ENCODE measurements at places on chromosomes 5 and 9.

DNA sequence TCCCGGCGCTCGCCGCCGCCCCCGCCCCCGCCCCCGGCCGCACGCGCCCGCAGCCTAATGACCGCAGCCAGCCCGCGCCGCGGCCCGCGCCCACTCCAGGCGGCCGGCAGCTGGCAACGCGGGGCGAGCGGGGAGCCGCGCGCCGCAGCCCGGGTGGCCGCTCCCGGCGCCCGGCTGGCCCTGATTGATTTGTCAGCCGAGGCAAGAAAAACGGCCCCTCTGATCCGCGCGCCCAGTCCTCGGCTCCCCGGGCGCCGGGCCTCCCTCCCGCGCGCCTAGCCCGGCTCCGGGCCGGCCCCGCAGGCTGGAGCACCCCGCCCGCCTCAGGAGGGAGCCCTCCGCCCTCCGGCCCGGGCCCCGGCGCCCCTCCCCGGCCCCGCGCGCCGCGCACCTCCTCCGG is 11.9 kb upstream of the LHX2 start:
- DNase-seq = no peak

GRCh38 chr5:139481122-139481533 is 1.4 kb downstream of the STING1 start:
- peak; percentile 71 for DNase-seq

DNA sequence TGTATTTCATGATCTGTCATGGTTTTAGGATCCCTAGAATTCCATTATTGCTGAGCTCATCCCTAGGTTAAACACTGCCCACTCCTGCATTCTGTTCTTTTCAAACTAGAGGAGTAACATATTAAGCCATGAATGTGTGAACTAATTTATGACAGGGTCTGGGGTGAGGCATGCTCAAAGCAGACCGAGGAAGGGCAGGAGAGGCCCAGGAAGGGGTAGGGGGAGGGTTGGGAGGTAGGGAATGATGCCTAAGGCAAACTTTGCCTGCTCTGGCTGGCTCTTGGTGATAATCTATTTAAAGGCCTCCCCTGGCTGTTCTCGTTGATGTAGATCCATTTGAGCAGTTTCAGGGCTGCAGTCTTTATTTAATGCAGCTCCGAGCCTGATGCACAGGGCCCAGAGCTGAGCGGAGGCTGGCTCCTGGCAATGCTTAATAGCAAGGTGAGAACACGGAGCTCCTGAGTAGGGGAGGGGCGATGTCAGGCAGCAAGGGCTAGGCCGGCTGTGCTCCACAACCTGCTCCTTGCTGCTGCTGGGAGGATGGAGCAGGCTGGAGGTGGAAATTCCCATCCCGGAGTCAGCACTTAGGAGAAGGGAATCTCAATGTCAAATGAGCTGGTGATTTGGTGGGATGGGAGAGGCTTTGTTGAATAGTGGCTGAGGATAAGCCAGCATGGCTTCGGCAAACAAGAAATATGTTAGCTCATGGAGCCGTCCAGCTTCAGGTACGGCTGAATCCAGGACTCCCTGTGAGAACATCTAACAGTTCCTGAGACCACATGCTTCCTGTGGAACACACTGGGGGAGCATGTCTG is 73.2 kb upstream of the UNC5A start:
- no peak for DNase-seq

DNA sequence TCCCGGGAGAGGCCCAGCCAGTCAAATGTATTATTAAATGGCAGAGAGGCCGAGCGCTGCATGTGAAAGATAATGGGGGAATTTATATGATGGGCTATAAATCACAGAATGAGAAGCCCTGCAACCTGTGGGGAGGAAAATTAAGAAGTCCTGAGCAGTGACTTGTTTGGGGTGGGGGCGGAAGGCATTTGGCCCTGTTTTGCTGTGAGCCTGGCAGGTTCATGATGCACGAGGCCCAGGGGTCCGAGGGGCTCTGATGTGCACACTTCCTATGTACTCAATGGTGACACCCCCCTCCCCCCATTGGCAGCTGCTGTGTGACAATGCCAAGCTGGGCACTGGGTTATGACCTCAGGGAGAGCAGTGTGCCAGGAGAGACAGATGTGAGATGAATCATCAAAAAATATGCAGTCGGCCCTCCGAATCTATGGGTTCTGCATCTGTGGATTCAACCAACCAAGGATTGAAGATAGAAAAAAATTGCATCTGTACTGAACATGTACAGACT is 13.7 kb upstream of the DAB2IP start:
- DNase-seq = no peak

DNA sequence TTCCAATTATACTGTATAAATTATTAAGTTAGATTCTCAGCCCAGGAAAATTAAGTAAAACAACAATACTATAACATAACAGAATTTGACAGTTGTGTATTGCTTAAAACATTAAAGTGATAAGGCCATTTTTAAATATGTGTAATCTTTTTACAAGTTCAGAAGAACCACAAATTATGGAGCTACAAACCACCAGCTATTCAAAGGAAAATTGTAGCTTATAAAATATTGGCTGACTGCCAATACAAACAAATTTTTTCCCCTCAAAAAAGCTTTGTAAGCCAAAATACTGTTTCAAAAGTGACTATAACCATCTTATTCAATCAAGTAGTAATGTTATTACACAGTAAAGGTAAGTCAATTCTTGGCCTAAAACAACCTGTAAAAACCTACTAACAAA is 21.9 kb downstream of the STRBP start:
- no peak for DNase-seq
